RPMI8226 (cell line): ENCODE measurements at places on chromosomes 16 and 17.

GRCh38 chr17:45101546-45101882, 30.8 kb downstream of the PLCD3 start:
- no peak for DNase-seq

DNA sequence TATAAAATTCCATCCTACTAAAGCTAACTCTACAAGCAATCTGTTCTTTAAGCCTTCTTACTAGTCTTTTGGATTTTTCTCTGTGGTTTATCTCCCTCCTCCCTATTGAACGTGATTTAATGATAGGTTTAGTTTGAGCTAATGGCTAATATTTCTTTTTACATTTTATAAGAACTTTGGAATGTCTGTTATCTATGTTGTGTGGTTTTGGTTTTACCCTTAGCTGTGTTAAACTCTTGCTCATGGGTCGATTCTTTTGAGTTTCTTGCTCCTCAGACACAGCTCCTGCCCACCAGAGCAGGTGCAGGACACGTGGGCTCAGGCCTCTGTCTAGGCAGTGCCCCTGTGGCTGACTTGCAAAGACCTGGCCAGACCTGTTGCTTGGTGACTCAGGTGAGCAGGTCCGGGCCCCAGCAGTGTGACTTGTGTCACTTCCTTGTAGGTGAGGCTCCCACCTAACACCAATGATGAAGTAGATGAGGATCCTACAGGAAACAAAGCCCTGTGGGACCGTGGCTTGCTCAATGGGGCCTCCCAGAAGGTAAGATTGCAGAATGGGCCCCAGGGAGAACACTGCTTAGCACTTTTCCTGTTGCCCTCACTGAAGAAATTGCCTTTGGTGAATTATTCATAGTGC, 45.1 kb downstream of the SF3B3 start:
- DNase-seq: no peak

DNA sequence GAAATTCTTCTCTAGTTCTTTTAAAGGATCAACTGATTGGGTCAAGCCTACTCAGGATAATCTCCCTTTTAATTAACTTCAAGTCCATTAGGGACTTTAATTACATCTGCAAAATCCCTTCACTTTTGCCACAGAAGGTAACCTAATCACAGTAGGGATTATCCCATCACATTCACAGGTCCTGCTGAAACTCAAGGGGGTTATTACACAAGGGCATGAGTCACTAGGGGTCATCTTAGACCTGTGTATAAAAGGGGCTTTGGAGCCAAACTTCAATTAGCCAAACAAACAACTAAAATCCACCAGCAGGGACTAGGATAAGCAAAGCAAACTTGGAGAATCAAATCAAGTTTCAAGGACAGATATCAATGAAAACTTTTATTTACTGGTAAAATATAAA, 19.4 kb downstream of the CIAPIN1 start:
- no peak for DNase-seq

- no peak for DNase-seq
Measured at GRCh38 chr16:53821957-53822625, 118.1 kb downstream of the FTO start.

GRCh38 chr17:40361063-40361924, 3.2 kb downstream of the GJD3 start:
- no peak for DNase-seq

GRCh38 chr17:7346761-7347614, 5.0 kb upstream of the KCTD11 start:
- DNase-seq: no peak

- no peak for DNase-seq
Measured at GRCh38 chr16:87747626-87748414, 18.0 kb downstream of the KLHDC4 start.
